Right lung (tissue), 10 donors: ENCODE measurements at places on chromosomes 2 and 18. TPM values are rescaled to one million over a fixed set of nuclear protein-coding genes. Genes with fewer than 3 reads are reported as not detected.

DNA sequence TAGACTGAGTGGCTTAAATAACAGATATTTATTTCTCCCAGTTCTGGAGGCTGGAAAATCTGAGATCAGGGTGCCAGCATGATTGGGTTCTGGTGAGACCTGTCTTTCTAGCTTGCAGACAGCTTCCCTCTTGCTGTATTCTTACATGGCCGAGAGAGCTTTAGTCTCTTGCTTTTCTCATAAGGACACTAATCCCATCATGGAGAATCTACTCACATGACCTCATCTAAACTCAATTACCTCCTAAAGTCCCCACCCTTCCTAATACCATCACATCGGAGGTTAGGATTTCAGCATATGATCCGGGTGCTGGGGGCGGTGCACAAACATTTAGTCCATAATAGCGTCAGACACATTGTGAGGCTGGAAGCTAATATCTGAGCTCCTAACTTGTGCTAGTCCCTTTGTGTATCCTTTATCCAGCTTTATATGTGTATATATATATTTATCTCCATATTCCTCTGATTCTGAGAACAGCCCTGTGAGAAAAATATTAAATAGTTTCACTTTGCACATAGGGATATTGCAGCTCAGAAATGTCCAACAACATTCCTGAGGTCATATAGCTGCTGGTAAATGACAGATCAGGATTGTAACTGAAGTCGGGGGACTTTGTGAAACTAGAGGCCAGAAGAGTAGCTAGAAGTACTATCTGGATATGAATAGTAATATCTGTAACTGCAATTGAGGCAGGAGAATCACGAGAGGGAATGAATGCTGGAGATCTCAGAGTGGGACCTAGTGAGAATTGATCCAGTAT, 28.9 kb downstream of the MARCHF4 start:
- DNase-seq = no peak

The PLGLB1 gene
- 11.0 TPM for polyA plus RNA-seq

DNA sequence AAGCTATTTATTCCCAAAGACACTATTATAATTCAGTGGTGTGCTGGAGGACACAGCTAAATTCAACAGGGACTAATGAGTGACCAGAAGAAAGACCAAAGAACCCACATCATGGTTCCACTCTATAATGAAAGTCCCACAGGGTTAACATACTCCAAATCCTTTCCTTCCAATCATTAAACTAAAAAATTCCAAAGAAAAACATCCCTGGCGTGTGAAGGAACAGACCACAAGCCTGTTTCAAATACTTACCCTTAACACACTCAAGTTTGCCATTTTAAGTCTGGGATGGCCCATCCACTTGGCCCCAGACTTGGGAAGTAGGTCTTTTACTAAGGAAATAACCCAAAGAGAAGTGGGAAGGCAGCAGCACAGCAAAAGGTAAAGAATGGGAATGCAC, 150.1 kb upstream of the CCDC150 start:
- no peak for DNase-seq

DNA sequence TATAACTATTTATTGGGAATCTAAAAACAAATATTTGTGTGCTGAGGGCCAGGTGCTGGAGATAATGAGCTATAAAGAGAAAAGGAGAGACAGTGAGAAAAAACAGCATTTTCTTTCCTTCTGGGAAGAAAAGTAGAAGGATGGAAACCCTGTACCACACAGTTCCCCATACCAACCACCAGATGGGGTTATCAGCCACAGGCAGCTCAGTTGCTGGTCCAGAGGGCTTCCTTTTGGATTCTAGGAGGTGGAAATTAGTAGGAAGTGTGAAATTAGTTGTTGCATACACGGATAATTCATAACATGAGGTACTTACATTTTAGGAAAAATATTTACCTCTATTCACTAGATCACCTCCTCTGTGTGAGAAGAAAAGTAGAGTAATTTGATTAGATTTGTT, 237.0 kb upstream of the FOSL2 start:
- no peak for DNase-seq

The FAM98A gene
- polyA plus RNA-seq = 36.8 TPM

DNA sequence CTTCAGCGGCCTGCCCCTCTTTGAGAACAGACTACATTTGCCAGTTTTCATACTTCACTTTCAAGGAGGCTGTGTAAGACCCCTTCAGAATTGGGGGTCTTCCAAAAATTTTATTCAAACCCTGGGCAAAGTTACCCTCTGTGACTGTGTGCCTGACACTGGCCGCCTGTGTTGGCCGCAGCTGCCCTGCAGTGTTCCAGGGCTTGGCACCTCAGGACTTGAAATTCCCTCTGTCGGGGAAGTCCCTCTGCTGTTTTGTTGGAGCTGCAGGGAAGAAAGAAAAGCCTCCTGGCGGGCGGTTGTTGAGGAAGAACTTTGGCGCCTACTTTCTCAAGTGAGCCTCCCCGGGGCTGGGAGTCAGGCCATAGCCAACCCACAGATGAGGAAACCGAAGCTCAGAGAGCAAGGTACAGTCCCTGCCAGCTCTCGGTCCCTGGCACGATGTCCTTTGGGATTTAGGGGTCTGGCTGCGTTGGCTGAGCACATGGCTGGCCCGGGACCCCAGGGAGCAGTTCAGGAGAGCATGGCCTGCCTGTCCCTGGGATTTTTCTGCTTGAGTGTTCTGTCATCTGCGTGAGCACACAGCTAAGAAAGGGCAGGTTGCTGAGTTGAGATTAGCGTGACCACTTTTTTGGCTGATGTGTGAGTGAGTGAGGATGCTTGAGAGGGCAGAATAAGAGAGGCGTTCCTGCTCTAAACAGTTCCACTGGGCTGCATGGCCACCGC, 17.9 kb upstream of the ASB1 start:
- no peak for DNase-seq

The MALT1 gene
- 26.4 TPM for polyA plus RNA-seq

- no peak for DNase-seq
Measured at GRCh38 chr2:201156640-201157039, 26.3 kb upstream of the CASP10 start.

The PRKAG3 gene
- not detected for polyA plus RNA-seq

DNA sequence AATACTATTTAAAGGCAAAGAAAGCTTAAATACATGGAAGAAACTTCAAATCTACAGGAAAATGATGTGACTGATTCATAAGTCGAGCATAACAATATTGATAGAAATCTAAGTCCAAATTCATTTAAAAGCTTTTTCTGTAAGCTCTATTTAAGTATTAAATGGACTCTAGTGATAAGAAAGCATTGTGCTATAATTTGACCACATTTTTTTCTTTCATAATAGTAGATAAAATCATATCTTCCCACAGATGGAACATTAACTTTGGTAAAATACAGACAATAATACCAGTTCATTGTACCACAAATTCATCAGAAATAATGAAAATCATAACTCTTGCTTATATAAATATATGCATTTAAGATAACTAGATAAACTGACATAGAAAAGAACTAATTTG, 366.5 kb downstream of the GALNT13 start:
- no peak for DNase-seq

GRCh38 chr2:157989227-157989626, 112.4 kb upstream of the UPP2 start:
- DNase-seq = no peak

GRCh38 chr2:117771969-117772630, 42.4 kb upstream of the DDX18 start:
- DNase-seq = peak; percentile 37

DNA sequence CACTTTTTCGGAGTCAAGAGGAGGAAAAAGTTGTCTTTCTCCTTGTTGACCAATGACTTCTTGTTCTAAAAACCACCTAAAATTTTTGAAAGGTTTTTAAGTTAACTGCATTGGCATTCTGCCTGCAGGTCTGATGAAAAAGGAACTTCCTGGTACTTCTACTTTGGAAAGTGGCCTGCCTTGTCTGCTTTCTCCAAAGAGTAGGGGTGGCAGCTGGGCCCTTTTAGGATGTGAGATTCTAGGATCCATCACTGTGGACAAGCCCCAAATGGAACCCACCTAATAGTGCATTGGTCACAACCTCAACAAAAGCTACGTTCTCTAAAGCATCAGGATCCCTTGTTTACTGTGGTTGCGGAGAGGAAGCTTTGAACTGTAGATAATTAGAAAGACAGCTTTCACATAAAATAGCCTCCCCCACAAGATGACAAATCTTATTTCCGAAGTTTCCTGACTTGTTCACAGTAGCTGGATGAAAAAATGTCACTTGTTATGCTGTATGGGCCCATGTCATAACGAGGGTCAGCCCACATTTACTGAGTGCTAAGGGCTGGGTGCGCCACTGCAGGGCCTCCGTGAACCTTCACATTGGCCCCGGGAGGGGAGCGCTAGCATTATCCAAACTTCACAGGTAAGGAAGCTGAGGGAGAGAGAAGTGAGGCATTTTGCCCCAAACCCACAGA, 17.4 kb downstream of the ASPRV1 start:
- DNase-seq = no peak

DNA sequence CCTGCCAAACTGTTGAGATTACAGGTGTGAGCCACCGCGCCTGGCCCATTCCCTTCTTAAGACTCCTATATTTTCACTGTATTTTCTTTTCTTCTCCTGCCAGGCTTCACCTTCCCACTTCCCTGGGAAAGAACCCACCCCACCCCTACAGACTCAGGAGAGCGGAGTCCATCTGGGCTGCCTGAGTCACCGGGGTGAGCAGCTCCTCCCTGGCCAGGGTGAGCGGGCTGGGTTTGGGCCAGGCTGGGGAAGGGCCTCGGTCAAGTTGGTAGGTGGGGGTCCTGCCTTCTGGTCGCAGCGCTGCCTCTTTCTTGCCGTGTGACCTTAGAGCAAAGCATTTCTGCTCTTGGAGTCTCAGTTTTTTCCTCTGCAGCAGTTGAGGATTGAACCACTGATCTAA, 2.1 kb upstream of the GAREM2 start:
- no peak for DNase-seq

The TFCP2L1 gene
- 1.9 TPM for polyA plus RNA-seq

DNA sequence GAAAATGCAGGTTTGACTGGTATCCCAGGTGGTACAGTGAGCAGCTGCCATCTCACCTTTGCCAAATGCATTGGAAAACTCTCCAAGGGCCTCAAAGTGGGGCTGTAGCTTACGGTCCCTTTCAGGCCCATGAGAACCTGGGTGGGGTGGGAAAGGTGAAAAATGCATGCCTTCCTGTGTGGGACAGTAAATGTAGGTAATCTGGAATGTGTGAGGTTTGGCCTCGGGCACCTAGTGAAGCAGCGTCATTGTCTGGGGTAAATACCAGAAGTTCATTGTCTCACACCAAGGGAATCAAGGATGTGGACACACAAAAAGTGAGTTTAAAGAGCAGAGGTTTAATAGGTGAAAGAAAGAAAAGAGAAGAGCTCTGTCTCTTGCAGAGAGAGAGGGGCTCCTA, 36.6 kb downstream of the TIMM21 start:
- no peak for DNase-seq

GRCh38 chr2:239378918-239379640, 21.7 kb downstream of the HDAC4 start:
- DNase-seq = no peak

The ALPG gene
- polyA plus RNA-seq = 0.05 TPM

DNA sequence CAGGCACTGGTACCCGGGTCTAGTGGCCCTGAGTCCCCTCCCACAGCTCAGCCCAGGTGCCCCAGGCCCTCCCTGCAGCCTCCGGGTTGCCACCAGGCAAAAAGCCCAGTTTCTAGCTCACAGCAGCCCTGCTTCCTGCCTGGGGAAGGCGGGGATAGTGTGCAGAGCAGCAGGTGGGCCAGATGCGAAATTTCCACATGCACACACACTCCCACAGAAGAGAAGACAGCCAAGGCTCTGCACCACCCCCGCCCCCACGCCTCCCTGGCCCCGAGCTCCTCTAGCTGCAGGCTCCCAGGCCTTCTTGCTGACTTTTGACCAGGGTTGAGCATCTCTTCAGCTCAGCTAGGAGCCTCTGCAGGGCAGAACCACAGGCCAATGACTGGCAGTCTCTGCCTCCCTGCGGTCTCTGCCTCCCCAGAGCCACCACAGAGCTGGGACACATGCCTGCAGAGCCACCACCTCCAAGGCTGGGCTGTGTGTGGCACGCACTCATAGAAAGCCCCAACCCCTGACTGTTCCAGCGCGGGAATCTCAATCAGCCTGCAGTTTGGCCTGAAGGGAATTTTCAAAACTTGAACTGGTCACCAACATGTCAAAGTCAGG, 7.2 kb downstream of the SLC66A2 start:
- DNase-seq = no peak

The IL36A gene
- not detected for polyA plus RNA-seq

DNA sequence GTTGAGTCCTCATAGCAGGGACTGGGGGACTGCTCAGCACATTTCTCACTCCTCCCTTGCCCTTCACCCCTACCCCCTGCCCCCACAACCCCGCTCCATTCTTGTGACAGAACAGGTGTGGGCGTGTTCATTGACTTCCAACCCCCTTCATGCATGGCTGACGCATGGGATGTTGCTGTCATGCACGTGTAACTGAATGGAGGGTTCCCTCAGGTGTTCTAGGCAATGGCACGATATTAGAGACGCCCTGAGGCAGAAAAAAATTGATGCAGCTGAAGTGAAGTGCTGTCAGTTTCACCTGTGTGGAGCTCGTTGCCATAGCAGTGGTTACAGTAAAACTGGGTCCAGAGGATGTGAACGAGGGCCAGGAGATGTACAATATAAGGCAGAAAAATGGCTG, 6.5 kb upstream of the THOC1 start:
- no peak for DNase-seq

The CELF4 gene
- polyA plus RNA-seq = 8.7 TPM

The DTNB gene
- 25.2 TPM for polyA plus RNA-seq

DNA sequence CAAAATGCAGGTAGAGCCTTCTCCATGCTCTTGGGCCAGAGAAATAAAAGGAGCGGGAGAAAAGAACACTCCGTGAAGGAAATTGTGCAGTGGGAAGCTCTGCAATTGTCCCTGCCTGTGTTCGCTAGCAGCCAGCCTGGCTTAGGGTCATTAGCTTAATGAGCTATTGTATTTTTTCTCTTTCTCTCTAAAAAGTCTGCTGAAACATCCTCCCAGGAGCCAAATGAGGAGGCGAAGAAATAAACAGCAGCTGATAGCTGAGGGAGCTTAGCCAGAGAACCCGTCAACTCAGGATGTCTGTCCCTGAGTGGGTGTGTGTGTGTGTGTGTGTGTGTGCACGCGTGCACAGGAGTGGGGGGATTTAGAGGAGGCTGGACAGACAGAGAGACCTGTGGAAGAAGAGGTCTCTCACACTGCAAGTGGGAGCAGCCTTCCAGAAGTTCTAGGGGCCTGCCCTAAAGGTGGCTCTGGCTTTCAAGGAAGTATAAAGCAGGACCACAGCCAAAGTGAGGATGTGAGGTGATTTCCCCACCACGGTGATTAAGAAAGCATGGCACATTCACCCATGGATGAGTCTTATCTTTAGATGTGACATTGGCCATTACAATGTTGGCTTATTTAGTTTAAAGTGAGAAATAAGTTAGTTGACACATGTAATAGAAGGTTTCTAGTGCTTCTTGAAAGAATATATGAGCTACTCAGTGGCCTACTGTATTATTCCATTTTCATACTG, 690.4 kb downstream of the RNF144A start:
- no peak for DNase-seq

DNA sequence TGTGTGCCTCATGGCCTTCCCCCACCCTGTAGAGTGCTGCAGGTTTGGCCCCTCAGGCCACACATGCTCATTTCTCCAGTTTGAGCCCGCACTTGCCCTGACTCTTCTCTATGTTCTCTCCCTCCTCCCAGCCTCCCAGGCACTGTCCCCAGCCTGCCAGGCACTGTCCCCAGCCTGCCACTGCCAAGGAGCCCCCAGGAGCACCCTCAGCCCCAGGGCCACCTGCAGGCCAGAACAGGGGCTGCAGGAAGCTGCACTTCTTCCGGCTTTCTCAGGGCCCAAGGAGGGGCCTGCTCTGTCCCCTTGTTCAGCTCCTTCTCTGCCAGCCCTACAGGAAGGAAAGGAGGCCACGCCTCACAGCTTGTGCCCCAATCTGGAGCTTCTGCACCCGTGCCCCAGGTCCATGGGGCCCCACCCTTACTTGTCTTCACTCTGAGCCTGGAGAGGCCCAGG, 31.6 kb downstream of the CYP26B1 start:
- DNase-seq = no peak
